ENCODE measurements at places on chromosomes 1 and 21.

DNA sequence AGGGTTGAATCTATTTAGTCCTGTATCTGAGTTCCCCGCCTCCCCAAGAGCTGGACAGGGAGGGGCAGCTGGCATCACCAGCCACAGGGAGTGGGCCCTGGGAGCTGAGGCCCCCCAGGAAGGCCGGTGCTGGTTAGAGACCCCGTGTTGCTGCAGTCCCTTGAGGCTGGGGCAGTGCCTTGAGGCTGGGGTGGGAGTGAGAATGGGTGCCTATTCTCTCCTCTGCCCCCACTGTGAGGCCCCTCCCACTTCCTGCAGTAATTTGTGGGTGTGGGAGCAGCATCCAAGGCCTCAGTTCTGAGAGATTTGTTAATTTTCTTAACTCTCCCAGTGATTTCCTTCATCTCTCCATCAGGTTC is 2.5 kb upstream of the TRAPPC3 start:
- DNase-seq = peak; percentile 61

DNA sequence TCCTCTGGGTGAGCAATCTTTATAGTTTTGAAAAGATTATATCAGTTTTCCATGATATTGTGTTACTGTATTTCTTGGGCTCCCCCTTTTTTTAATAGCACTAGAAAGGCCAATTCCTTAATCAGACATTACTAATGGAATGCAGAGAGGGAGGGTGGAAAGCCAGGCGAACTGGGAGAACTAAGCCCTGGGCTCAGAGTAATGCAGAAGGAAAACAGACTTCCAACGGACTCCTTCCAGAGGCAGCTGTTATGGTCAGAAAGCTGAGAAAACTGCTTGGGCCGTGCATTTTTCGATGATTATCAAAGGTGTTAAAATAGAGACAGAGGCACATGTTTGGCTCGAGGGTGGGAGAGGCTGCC is 206.3 kb downstream of the FOXD2 start:
- no peak for DNase-seq

DNA sequence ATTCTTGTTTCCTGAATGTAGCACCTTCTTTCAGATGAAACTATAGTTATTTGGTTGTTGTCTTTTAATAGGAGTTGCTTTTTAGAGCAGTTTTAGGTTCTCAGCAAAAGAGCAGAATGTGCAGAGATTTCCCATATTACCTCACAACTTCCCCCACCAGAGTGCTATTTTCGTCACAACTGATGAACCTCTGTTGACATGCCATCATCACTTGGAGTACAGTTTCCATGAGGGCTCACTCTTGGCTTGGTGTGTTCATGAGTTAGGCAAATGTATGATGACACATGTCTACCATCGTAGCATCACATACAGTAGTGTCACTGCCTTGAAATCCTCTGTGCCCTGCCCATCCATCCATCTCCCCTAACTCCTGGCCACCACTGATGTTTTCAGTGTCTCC is 3.7 kb downstream of the IBA57 start:
- no peak for DNase-seq

DNA sequence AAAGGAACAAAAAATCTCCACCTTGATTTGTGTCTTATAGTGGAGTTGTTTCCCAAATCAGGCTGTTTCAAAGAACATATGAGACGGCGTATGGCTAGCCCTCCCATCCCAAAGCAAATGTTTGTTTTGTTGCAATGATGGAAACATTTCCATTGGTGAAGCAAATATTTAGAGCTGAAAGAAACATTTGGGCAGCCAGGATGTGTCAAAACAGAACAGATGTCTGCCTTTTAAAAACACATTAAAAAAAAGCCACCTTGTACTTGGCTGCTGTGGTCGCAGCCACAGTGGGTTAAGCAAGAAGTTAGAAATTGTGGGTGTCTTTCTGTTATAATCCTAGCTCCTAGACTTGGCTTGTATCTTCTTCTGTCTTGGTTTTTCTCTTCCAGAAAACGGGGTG is 116.3 kb downstream of the PEX14 start:
- DNase-seq = no peak

DNA sequence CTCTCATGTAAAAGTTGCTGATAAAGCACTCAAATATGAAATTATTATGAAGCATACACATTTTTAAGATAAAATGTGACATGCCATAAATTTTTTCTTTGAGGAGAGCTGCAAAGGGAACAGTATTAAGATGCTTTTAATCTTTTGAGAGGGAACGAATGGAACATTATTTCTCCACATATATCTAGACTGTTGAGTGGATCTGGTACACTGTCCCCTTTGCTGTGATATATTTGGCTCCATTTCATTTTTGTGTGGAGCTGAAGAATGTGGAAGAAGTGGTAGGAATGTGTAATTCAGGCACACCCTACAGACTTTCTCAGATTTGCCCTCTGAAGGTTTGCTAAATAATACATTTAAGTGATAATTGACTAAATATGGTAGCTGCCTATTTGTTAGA is 31.7 kb downstream of the PGM1 start:
- no peak for DNase-seq

- no peak for DNase-seq
Observed at GRCh38 chr1:27597516-27598294, 6.2 kb downstream of the AHDC1 start.

DNA sequence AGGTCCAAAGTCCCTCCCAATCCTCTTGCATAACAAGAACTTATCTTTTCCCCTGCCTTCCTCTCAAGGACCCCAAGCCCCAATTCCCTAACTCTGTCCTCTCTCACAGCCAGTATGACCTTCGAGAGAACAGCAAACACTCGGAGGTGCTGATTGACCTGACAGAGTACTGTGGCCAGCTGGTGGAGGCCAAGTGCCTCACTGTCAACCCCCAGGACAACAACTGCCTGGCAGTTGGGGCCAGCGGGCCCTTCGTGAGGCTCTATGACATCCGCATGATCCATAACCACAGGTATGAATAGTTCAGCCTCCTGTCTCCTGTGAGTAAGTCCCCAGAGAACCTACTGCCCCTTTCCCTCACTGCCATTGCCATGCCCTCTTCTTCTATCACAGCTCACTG is 29.9 kb upstream of the TMEM222 start:
- DNase-seq = no peak

DNA sequence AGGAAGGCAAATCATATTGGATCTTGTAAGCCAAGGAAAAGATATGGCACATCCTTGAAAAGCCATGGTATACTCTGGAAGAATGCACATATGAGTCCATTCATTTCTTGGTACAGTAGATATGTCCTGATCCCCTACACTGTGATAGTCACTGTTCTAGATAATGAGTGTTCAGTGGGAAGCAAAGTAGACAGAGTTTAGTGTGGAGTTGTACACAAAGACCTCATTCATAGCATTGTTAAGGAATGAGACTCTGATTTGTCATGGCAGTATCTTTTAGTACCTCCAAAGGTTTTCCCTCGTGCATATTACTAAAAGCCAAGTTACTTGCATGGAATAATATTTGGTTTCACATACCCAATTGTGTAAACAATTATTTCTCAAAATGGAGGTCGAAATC is 204.7 kb downstream of the NFIA start:
- DNase-seq = no peak

GRCh38 chr1:216983823-216984222 is 260.6 kb upstream of the ESRRG start:
- DNase-seq = no peak

DNA sequence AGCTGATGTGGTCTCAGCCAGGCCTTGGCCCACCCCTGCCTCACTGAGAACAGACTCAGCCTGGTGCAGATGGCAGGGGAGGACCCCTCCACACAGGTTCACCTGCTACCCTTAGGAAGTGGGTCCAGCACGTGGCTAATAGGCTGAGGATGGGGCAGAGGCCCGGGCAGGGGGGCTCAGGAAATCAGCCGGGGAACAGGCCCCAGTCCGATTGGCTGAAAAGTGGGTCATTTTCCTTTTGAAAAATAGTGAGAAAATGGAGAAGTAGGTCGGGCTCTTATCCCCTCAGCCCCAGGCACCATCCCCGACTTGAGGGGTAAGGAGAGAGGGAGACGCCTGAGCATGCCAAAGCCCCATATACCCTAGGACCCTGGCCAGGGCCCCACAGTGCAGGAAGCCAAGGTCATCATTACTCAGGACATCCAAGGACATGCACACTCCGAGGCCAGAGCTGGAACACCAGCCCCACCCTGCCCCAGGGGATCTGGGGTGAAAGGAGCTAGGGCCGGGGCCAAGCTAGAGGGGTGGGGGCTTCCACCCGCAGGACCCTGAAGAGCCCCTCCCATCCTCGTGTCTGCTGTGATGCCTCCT is 11.0 kb downstream of the DLGAP3 start:
- DNase-seq = no peak

GRCh38 chr1:231188072-231188471 is 26.2 kb downstream of the TRIM67 start:
- DNase-seq = no peak

- DNase-seq = no peak
Observed at GRCh38 chr1:81834921-81835698, 34.4 kb downstream of the ADGRL2 start.

Measured in activated CD4-positive, alpha-beta T cell treated with anti-CD3 and anti-CD28 coated beads for 48 hours (primary cell).